HFFc6 (cell line): ENCODE measurements at places on chromosomes 12 and 14. TPM values are rescaled to one million over a fixed set of nuclear protein-coding genes. Genes with fewer than 3 reads are reported as not detected.

DNA sequence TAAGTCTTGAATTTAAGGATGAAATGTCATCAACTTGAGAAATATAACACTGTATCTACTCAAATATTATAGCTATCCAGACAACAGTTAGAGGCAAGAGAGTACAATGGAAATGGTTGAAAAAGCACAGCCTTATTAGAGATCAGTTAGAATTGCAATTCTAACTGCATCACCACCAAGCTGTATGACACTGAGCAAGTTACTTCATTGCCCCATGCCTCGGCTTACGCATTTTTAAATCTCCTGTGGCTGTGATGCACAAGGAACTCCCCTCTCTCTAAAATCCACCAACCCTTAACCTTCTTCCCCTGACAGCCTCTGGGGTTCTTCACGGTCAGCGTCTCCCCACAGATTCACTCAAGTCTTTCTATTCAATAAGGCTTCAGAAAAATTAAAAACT is 75.1 kb downstream of the MED13L start:
- DNase-seq, result no peak

Gene EIF2S3B
- total RNA-seq, result 0.63 to 0.77 TPM (median 0.70 TPM) in 3 replicates

DNA sequence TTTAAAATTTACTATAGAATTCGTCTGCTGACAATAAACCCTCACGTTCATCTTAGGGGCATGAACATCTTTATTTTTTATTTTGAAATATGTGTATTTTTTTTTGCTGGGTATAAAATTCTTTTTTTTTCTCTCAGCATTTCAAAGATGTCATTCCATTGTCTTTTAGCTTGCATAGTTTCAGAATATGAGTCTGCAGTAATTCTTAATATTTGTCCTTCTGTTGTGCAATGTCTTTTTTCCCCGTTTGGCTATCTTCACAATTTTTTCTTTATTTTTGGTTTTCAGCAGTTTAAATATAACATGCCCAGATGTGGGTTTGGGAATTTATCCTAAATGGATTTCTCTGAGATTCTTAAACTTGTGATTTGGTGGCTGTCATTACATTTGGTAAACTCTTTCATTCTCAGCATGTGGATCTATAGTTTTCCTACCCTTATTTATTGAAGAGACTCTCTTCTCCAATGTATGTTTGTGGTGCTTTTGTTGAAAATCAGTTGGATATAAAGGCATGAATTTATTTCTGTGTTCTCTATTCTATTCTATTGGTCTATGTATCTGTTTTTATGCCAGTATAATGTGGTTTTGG is 37.8 kb upstream of the PLBD1 start:
- no peak for DNase-seq

Gene ABHD12B
- not detected in 3 replicates for total RNA-seq

Gene LRTM2
- total RNA-seq, result not detected in 3 replicates
